ENCODE measurements at places on chromosomes 11 and 22.

GRCh38 chr11:123344790-123345357 is 85.2 kb upstream of the GRAMD1B start:
- no peak for DNase-seq

DNA sequence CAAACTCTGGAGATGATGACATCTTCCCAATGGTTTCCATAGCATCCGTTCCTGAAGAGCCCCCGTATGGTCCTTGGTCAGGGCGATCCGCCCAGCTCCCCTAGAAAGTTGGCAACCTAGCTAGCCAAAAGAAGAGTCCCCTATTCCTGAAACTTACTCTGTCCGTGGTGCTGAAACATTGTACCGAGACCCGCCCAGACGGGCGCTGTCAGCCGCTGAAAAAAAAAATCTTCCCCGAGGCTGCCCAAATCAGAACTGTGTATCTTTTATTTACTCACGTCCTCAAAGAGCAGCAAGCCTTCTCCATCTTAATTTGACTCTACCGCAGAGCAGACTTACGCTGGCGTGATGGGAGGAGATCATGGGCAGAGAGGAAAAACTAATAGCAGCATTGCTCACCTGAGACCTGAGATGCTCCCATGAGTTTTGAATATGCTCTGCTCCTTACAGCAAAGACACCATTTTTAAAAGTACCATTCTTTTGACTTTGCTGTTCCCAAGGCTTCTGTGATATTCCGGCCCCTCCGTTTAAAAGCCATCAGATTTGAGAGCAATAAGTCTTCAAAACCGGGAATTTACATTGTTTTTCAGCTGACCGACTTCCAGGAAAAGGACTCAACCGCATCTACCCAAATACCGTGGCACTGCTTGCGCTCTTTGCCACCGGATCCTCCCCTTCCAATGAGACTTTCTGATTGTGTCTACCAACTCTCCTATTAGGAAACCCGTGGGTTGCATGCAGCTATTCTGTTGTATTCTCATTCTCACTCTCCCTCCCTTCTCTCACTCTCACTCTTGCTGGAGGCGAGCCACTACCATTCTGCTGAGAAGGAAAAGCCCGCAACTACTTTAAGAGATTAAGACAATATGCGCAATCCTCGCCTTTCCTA is at the start of gene SLC17A6:
TSS of gene SLC17A6 (plus strand) at position 786 of the 890 bp plus-strand sequence. CDS start 153 bp downstream, outside the sequence.
- no peak for DNase-seq

DNA sequence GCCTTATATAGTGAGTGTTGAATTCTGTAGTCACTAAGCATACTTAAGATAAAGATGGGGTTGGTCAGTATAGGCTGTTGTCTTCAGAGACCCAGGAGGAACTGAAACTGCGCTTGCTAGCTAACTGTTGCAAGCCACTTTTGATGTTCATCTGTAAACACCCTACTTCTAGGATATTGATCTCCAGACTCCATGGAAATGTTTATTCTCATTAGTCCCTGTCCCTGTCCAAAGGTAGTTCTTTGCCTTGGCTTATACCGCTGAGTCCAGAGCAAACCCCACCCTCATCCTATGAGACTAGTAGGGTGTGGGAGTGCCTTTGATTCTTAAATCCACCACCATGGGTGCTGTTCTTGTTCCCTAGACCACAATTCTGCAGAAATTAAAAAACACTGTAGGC is 36.4 kb downstream of the DEPDC5 start:
- DNase-seq = no peak

DNA sequence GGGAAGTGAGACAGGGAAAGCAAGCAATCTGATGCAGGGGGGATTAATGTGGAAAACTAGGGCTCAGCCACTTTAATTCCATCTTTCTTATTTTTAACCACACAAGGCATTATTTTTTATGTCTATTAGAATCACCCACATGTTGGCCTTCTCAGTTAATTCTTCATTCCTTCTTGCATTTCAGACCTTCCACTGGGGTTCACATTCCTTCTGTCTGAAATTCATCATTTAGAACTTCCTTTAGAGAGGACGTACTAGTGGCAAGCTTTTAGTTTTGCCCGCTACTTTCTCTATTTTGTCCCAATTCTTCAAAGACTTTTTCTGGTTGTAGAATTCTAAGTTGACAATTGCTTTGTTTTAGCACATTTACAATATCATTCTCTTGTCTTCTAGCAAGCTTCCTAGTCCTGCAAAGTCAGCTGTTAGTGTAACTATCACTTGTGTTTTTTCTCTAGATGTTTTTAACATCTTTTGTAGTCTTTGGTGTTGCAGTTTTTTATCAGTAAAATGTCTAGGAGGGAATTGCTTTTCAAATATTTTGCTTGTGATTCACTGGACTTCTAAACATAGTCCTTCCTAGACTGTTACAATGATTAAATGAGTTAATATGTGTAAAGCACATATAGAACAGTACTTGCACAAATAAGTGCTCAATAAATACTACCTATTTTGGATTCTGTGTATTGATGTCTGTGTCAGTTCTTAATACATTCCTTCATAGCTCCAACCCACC is 5.5 kb upstream of the NNMT start:
- DNase-seq = no peak

- DNase-seq = no peak
Measured at GRCh38 chr11:104803776-104804175, 94.5 kb downstream of the CASP12 start.

DNA sequence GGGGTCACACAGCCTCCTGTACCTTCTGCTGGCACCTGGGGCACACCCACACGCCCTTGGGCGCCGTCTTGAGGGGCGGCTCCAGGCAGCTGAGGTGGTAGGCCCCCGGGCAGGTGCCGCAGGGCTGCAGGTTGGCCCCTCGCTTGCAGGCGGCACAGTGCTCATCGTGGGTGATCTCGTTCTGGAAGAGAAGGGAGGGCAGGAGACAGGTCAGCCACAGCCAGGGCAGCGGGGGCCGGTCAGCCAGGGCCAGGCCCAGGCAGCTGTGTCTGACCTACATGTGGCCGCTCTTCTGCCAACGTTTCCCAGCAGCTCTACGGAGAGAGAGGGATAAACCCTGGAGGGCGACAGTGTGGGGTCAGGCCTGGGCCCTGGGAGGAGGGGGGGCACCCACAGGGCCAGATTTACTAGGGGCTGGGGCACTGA is 121.9 kb downstream of the PHF21B start:
- no peak for DNase-seq

DNA sequence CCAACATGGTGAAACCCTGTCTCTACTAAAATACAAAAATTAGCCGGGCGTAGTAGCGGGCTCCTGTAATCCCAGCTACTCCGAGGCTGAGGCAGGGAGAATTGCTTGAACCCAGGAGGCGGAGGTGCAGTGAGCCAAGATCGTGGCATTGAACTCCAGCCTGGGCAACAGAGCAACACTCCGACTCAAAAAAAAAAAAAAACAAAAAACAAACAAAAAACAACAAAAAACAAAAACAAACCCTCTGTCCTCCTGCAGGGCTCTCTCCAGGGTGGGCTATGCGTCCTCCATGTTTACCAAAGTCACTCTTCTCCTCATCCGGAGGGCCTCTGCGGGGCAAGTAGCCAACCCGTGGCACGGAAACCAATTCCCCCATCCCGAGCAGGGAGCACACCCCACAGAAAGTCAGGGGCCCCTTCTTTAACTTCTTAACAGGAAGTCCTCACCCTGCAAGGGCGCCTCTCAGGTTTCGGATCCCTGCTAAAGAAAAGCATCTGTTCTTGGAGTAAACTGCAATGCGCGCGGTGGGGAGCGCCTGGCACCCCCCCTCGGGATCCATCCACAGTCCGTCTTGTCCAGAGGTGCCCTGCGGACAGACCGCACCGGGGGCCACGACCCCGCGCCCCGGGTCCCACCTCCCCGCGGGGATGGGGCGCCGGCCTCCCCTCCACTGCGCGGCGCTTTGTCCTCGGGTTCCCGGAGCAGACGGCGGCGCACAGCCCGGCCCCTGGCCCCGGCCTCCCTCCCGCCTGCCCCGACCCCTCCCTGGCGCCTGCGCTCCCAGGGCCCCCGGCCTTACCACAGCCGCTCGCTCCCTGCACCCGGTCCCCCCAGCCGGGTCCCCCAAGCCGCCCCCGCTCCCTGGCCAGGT is 712 bp downstream of the CERK start:
- DNase-seq = no peak

- no peak for DNase-seq
Measured at GRCh38 chr11:34335331-34335730, 22.5 kb downstream of the ABTB2 start.

DNA sequence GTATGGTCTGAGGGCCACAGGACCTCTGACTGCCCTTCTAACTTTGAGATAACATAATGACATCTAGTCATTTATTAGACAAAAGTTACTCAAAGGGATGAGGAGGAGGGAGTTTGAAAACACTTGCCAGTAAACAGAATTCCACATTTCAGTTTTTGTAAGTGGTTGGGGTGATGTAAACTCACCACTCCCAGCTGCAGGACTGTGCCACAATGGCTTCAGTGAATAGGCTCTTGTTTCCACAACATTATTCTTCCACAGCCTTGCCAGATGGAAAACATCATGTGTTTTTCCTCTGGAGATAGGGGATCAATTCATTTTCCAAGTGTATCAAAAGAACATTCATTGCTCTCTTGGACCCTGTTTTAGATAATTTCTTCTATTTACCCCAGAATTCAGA is 147.2 kb upstream of the BDNF start:
- DNase-seq = no peak

- DNase-seq = no peak
Measured at GRCh38 chr11:77400775-77401449, 73.0 kb downstream of the PAK1 start.

DNA sequence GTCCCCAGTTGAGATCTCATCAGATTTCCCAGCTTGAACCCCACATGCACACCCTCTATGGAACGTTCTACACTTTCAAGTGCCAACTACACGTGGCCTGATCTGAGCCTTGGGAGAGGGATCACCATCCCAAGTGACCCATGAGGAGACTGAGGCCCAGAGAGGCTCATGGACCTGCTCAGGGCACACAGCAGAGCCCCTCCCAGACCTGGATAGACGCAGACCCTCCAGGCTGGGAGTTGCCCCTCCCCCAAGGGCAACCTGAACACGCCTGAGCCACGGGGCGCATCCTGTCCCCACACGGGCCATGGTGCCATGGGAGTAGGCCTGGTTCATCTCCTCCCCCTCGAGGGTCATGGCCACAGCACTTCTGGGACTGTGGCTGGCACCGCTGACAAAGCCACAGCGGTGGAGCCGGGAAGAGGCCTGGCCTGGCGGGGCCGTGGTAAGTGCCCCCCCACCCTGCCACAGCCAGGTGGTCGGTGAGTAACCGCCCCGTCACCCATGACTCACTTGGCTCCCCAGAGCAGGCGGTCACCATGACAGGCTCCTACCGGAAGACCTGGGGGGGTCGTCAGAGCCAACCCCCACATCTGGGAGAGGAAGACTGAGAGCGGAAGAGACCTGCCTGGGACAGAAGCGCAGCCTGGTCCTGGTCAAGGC is 8.1 kb downstream of the WNT7B start:
- DNase-seq = no peak

GRCh38 chr11:117547195-117547850 is 219.7 kb downstream of the CEP164 start:
- DNase-seq = peak; percentile 66

DNA sequence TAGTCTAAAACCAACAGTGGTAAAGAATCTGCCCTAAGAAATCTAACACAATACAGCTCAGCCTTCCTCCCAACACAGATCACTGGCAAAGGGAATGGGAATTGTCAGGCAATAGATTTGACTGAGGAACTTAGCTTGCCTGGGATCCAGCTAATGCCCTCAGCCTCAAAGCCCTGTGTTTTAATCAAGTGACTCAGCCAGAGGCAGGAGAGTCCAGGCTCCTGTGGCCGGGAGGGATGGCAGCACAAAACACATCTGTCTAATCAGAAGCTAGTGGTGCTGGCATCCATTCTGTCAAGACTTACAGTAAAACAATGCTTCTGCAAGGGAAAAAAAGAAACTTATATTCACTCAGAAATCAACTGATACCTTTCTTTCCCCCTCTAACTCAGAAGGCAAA is 5.6 kb downstream of the SYTL2 start:
- no peak for DNase-seq

DNA sequence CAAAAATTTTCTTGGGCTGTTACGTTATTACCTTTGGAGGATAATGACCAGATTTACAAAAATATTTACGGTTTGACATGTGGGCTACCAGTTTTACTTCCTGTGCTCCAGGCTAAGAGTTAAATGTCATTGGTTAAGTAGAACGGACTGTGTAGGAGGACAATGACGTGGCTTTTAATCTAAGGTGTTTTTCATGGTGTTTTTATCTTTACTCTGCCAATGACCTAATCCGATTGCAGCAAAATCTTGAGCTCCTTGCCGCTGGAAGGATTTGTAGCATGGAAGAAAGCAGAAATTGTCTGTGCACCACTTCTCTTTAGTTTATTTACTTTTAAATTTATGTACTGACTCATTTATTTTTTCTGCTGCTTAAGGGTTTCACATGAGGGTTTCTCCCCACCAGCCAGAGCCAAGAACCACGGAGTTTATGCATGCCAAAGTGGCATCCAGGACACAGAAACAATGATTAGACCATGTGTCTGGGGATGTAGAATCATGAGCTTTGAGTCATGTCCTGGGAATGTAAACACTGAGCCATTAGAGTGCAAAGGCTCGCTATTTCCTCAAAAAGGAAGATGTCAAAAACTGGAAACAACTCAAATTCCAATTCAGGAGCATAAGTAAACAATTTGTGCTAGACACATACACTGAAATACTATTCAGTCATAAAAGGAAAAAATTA is 1.9 kb upstream of the CARD16 start:
- DNase-seq = no peak

GRCh38 chr11:113240790-113241635 is 73.4 kb upstream of the TTC12 start:
- DNase-seq = no peak

DNA sequence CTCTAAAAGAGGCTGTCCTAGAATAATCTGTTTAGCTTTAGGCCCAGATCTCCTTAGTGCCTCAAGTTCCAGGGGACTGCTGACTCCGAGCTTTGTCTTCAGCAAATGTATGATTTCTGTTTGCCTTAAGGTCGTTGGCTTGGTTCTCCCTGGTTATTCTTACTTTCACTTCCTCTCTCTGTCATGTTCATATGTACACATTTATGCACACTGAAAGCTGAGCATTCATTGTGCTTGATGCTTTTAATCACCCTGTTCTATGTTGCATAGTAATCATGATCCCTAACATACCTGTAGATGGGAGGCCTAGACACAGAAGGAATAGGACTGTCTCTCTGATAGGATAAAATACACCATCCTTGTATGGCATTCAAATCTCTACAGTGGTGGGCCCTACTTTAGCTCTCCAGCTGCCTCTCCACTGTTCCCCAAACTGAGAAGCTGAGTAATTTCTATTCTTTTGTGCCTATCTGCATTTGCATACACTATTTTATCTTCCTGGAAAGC is 7.2 kb downstream of the PPFIBP2 start:
- no peak for DNase-seq

DNA sequence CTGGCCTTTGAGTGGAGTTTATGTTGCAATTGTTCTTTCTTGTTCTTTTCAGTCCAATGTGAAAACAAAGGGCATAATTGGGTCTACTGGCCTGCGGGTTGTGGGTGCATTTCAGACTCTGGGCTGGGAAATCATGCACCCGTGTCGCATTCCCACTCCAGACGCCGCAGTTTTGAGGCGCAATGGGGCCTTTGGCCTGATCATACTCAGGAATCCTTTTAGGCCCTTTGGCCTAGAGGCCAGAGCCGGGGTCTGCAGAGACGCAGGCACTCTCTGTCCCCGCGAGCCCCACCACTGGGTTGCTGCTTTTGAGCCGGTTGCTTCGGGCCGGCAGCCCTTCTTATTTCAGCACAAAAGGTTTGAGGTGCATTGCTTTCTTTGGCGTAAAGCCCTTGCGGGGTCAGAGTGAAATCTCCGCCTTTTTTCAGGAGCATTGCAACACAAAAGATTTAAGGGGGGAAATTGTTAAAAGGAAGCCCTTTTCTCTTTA is 48.4 kb upstream of the DBX1 start:
- DNase-seq = no peak

- DNase-seq = no peak
Measured at GRCh38 chr22:33886696-33887095, 33.6 kb downstream of the LARGE1 start.

- DNase-seq = peak; percentile 79
Measured at GRCh38 chr11:1573077-1573902, 1.2 kb upstream of the DUSP8 start.

Data from chondrocyte (in vitro differentiated cells).